H7 (cell line): ENCODE measurements at places on chromosomes 2 and 18. TPM values are rescaled to one million over a fixed set of nuclear protein-coding genes. Genes with fewer than 3 reads are reported as not detected.

Gene PAX3
- total RNA-seq = not detected in 2 replicates

DNA sequence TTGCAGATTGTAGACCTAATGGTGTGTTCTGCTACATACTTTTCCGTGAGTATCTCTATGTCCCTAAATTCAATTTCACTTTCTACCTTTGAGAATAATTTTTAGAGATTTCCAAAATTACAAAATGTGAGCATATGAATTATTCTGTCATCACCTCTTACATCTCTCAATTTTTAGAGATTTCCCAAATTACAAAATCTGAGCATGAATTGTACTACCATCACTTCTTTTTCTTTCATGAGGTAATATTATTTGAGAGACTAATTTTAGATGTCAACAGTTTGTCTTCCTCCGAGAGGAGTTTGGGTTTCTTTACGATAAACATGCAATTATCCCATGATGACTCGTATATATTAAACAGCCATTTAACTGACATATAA is 32.1 kb downstream of the INSIG2 start:
- no peak for DNase-seq

Gene ASPRV1
- total RNA-seq = 0.70 and 0.90 TPM in 2 replicates

Gene B3GNT7
- total RNA-seq = 52.9 and 70.4 TPM in 2 replicates

Gene GCG
- not detected in 2 replicates for total RNA-seq

Gene DUSP11
- 28.7 and 35.8 TPM in 2 replicates for total RNA-seq

Gene C1QL2
- 0.28 and 0.59 TPM in 2 replicates for total RNA-seq

Gene HK2
- total RNA-seq = 10.7 and 16.2 TPM in 2 replicates

DNA sequence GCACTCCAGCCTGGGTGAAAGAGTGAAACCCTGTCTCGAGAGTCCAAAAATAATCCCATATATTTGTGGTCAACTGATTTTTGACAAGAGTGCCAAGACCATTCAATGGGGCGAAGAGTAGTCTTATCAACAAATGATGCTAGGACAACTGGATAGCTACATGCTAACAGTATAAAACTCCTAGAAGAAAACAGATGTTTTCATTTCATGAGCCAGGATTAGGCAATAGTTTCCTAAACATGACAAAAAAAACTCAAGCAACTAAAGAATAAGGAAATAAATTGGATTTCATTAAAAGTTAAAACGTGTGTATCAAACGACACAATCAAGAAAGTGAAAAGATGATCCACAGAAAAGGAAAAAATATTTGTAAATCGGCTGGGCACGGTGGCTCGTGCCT is 6.3 kb downstream of the LIMS2 start:
- DNase-seq = no peak

DNA sequence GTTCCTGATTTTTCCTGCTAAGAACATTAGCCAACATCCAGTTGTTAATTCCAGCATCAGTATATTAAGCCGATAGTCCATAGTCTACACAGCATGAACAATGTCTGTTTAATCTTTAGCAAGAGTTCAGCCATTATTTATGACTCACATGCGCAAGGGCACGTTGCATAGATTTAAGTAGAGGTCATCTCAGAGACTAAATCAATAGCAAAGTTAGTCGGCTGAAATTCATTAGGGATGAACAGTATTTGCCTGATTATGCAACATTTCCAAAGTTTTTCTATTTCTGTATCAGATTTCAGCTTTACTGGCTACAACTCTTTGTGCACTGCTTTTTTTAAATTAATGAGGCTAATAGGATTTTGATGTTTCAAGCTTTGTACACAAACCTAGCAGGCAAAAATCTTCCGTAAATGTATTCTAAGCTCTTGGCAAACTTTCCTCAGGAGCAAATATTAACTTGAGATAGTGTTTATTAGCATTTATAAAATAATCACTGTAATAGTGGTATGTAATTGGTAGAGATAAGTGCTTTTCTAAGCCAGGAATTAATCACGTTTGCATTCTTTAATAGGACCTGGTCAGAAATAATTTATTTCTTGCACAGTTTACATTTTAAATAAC is 578.7 kb upstream of the ID2 start:
- DNase-seq = no peak

Gene GPR45
- total RNA-seq = 0.15 TPM in 1 of 2 replicates, not detected in the other

DNA sequence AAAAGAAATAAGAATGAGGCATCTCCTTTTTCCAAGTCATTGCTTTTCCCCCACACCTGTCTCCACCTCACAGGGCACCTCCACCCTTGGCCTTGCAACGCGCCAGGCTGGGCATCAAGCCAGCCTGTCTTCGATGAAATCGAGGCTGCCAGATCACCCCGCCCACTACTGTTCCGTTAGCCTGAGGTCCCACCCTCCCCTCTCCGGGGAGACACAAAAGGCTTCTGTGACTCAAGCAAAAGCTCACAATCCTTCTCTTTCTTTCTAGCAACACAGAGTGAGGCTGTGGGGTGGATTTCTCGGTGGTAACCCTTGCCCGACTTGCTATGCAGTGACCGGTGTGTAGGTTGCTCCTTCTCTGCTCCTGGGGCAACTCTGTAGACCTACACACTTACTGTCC is 9.9 kb downstream of the TNP1 start:
- no peak for DNase-seq

DNA sequence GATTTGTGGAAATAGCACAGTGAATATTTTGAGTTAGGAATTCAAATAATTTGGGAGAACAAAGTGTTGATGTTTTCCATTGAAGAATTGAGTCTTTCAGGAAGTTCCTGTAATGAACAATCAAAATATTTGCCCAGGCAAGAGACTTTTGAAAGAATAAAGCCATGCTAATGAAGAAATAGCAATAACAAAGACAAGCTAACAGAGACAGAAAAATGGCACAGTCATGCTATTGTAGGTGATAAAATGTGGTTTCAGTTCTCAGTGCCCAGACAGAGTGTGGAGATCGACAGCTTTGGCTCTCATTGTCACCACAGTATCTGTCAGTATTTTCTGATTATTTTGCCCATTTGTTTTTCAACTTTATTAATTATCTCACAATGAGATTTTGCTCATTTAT is 490.8 kb upstream of the PIK3C3 start:
- no peak for DNase-seq

DNA sequence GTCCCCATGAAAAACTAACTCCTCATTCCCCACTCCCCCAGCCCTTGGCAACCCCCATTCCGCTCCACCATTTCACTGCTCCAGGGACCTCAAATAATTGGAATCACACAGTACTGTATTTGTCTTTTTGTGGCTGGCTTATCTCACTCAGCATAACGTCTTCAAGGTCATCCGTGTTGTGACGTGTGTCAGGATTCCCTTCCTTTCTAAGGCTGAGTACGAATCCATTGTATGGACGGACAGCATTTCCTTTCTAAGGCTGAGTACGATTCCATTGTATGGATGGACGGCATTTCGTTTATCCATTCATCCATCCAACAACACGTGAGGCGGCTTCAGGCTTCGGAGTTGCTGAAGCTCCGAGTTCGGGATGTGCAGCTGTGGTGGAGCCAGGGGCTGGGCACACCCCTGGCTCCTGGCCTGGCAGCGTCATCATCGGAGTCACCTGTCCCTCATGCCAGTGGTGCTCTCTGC is 1.2 kb upstream of the ASB1 start:
- no peak for DNase-seq

GRCh38 chr2:55087501-55087900 is 37.2 kb upstream of the RTN4 start:
- DNase-seq = no peak

Gene MYCN
- total RNA-seq = 48.4 and 49.9 TPM in 2 replicates

Gene HOXD13
- 0.07 TPM in 1 of 2 replicates, not detected in the other for total RNA-seq

- no peak for DNase-seq
Measured at GRCh38 chr18:34838669-34839068, 128.6 kb downstream of the DTNA start.

Gene LRP2
- total RNA-seq = 1.1 and 1.3 TPM in 2 replicates

Gene SGO2
- 10.8 and 17.1 TPM in 2 replicates for total RNA-seq

Gene PRADC1
- 17.7 and 19.6 TPM in 2 replicates for total RNA-seq

DNA sequence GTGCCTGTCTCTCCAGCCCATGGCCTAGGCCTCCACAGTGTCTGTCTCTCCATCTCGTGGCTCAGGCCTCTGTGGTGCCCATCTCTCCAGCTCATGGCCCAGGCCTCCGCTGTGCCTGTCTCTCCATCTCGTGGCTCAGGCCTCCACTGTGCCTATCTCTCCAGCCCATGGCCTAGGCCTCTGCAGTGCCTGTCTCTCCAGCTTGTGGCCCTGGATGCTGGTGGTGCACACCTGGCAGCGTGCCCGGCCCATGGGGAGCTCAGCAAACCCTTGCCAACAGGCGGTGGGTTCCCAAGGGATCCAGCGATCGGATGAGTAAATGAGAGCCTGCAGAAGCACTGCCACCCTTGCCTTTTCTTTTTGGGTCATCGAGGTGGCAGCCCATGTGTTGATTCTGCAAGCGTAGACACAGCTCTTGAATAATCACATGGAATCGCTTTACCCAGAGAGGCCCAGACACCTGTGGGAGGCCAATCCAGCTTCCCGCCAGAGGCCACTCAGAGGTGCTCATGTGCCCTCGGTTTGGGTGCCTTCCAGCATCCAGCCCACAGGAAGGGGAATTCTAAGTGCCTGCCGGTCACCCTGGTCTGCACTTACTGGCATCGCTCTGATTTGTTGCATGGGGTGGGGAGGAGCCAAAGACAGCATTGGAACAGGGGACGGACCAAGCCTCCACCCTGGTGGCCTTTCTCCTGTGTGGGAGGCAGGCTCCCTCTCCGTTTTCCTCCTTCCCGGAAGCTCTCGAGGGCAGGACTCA is 101.8 kb upstream of the HDAC4 start:
- DNase-seq = no peak

DNA sequence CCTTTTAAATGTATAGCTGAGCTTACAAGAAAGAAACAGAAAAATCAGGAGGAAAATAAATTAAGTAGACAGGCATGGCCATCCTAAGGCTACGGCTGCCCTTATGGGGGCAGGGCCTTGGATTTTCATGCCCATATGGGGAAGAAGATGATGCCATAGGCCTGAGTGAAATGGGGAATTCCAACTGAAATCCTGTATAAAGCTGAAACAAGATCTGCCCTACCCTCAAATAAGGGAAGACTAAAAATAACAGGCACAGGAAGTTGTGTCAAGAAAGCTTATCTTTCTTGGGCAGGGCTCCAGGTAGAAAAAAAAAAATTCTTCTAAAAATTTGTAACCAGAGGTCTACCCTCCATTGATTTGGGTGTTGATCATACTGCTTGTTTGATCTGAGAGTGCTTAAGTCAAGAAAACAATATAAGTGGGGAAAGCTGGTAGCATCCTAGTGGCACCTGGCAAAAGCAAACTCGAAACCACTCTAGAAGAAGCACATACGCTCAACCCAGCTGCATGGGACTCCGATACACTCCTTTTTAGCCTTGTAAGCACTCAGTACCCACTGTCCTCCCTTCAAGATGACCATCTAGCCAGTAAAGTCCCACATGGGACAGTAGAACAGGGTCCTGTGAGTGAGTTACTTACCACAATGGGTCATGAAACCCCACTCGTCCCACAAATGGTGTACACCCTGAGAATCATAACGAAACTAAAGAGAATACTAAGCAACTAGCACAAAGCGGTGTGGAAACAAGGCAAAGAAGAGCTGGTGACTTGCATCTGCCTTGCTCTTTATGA is 22.3 kb downstream of the DNAH7 start:
- DNase-seq = no peak

Gene TRIM54
- 3.4 and 5.5 TPM in 2 replicates for total RNA-seq

Gene CROCC2
- total RNA-seq = 0.38 TPM in 1 of 2 replicates, not detected in the other

GRCh38 chr2:196980001-196980400 is 53.5 kb upstream of the PGAP1 start:
- DNase-seq = no peak

DNA sequence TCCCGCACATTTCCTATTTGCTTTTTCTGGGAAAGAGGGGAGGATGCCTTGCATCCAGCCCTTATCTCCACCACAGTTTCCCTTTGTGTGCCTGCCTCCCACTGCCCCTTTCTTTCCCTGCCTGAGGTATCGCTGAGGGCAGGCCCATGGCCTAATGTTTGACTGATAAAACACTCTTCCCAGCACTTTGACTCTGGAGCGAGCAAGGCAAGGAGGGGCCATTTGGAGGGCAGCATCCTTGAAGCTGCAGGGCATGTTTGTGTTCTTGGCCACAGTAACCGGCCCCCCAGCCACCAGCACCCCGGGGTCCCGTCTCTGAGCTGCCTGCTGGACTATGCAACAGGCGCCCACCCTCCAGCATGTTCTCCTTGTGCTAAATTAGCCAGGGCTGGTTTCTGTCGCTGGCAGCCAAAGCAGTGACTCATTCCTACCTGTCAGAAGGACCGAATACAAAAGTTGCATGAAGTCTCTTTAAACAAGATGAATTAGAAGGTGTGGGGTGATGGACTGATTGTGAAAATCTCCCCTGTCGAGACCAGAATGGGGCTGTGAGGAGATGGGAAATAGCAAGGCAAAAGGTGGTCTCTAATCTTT is 50.7 kb downstream of the BCL2L11 start:
- DNase-seq = peak; percentile 60

- no peak for DNase-seq
Measured at GRCh38 chr2:15734674-15735483, 143.2 kb downstream of the DDX1 start.

- DNase-seq = no peak
Measured at GRCh38 chr2:109557309-109557708, 56.5 kb downstream of the SEPTIN10 start.

Gene DGKD
- 10.3 and 15.9 TPM in 2 replicates for total RNA-seq

- no peak for DNase-seq
Measured at GRCh38 chr2:203648273-203648672, 58.2 kb upstream of the CD28 start.

- DNase-seq = no peak
Measured at GRCh38 chr2:28475088-28475595, 20.7 kb upstream of the PLB1 start.

GRCh38 chr2:190159453-190159852 is 96.9 kb upstream of the MSTN start:
- DNase-seq = no peak

DNA sequence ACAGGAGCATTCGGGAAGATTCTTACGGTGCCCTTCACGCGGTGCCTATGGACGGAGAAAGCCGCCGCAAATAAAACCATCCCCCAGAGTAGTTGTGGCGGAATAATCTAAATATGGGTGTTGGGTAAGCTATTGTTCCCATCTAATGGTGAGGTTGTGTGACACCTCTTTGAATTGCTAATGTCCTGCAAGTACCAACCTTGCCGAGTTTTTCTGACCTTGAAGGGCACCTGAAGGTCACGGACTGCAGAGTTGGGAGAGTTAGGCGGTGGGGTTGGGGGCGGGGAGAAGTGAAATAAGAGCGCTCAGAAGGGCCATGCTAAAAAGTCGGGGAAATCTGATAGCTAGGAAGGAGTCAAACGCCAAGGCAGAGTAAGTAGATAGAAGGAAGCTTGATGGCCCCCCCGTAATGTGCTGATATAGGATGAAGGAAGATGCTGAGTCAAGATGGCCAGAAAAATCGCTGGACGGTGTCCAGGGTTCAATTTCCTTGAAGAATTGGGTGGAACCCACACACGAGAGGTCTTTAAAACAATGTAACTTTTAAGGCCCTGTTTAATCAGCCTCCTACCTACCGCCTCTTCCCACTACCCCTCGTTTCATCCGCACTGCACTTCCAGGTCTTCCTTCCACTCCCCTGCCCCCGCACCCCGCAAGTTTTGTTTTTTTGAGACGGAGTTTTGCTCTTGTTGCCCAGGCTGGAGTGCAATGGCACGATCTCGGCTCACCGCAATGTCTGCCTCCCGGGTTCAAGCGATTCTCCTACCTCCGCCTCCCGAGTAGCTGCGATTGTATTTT is 600 bp downstream of the KATNAL2 start:
- DNase-seq = peak; percentile 74
